ENCODE measurements at places on chromosomes 3 and 15. TPM values are rescaled to one million over a fixed set of nuclear protein-coding genes. Genes with fewer than 3 reads are reported as not detected.

Gene ITIH1
- not detected for total RNA-seq

GRCh38 chr15:72176159-72176558 is 21.4 kb downstream of the GRAMD2A start:
- no peaks in the 10 kb centered on the region for H3K27me3 ChIP-seq
- H3K27ac ChIP-seq = no peak overlapping the region
- no peaks in the 10 kb centered on the region for H3K36me3 ChIP-seq

- no peaks in the 10 kb centered on the region for H3K4me1 ChIP-seq
- no peaks in the 10 kb centered on the region for H3K36me3 ChIP-seq
- no peak overlapping the region for H3K4me3 ChIP-seq
- H3K27ac ChIP-seq = no peak overlapping the region
- DNase-seq = peak; percentile 66
- no peaks in the 10 kb centered on the region for H3K27me3 ChIP-seq
These were observed 50.8 kb downstream of the GXYLT2 start for GRCh38 chr3:72938471-72939265.

DNA sequence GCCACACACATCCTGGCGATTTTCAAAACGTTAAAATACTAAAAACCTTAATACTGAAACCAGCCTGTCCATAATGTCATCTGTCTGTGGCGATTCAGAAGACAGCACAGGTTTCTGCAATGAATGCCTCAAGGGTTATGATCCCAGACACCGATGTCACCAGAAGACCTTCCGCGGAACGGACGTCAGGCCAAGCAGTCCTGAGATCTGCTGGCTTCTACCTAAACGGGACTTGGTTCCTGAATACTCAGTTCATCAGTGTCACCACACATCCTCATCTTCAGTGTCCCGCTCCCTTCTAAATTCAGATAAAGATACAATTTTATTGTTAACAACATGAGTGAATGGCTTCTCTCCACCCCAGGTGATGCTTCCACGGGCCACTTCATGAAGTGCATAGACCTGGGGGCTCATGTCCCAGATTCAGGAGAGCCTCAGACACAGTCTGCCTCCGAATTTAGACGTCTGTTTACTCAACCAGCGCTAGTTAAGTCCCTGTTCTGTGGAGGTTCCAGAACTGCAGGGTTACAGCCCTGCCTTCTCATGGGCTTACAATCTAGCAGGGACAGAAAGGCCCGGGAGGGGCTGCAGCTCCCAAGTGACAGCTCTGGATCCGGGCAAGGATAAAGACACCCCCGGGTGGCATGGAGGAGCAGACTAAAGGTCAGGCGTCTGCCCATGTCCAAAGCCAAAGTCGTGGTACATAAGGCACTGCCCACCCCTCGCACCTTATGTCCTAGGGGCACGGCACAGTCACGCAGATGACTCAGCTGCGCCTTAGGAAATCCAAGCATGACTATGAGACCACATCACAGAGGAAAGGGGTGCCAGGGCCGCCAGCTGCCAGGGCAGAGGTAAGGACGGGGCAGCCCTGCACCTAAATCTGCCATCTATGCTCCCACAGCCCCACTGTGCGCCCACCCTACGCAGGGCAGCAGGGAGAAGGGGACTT is 75.9 kb downstream of the VGLL4 start:
- H3K27ac ChIP-seq = no peak overlapping the region
- no peaks in the 10 kb centered on the region for H3K4me1 ChIP-seq
- peaks cover 24% of the 10 kb centered on the region for H3K36me3 ChIP-seq
- DNase-seq = no peak

DNA sequence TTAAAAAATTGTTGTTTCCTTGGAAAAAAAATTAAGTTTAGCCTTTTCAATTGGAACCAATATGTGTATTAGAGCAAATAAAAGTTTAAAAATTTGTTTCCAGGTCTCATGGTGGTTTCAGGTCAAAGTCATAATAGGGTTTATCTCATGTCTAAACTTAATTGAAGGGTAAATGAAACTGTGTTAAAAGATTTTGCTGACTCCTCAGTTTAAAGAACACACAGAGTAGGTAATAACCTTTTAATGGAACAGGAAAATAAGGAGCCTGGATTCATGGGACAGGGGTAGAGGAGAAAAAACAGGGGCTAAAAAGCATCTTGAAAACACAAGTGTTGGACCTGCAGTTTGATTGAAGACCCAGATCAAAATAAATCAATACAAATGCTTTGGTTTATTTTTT is 190.6 kb downstream of the MFSD1 start:
- no peak for DNase-seq
- H3K36me3 ChIP-seq = no peaks in the 10 kb centered on the region
- H3K27ac ChIP-seq = no peak overlapping the region
- H3K27me3 ChIP-seq = no peaks in the 10 kb centered on the region

Gene CDHR4
- not detected for total RNA-seq

GRCh38 chr3:1693145-1693544 is 405.5 kb upstream of the CNTN4 start:
- no peak for DNase-seq
- no peaks in the 10 kb centered on the region for H3K4me1 ChIP-seq
- H3K27ac ChIP-seq = no peak overlapping the region
- H3K36me3 ChIP-seq = no peaks in the 10 kb centered on the region

Gene SLC22A14
- total RNA-seq = not detected

- DNase-seq = no peak
- H3K27ac ChIP-seq = no peak overlapping the region
- H3K4me3 ChIP-seq = no peak overlapping the region
- no peaks in the 10 kb centered on the region for H3K27me3 ChIP-seq
- no peaks in the 10 kb centered on the region for H3K36me3 ChIP-seq
These were observed 41.5 kb downstream of the CSNK1G1 start for GRCh38 chr15:64314456-64314855.

Gene TTC21A
- 5.8 TPM for total RNA-seq

Gene ENTPD3
- total RNA-seq = 0.37 TPM

DNA sequence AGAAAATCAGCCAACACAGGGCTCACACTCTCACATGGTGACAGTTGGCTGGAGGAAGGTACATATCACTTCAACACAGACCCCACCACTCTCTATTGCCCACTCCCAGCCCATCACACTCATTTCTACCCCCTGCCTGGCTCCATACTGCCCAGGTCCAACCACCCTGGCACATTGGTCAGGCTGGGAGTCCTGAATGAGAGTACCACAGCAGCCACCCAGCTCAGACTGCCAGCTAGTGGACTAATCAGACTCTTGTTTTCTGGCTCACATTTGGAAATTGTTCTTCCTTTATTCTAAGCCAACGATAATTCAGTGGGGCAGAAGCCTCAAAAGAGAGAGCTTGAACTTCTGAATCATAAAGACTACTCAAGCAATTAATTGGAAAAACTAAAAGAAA is 20.0 kb downstream of the MRPL46 start:
- DNase-seq = no peak
- H3K4me3 ChIP-seq = no peak overlapping the region
- H3K36me3 ChIP-seq = no peaks in the 10 kb centered on the region
- H3K4me1 ChIP-seq = no peaks in the 10 kb centered on the region
- H3K27me3 ChIP-seq = peaks cover 79% of the 10 kb centered on the region

Gene WDR72
- 13.0 TPM for total RNA-seq

GRCh38 chr3:126021224-126021623 is 52.2 kb downstream of the ROPN1B start:
- peaks cover 10% of the 10 kb centered on the region for H3K4me1 ChIP-seq
- DNase-seq = no peak
- no peak overlapping the region for H3K27ac ChIP-seq

DNA sequence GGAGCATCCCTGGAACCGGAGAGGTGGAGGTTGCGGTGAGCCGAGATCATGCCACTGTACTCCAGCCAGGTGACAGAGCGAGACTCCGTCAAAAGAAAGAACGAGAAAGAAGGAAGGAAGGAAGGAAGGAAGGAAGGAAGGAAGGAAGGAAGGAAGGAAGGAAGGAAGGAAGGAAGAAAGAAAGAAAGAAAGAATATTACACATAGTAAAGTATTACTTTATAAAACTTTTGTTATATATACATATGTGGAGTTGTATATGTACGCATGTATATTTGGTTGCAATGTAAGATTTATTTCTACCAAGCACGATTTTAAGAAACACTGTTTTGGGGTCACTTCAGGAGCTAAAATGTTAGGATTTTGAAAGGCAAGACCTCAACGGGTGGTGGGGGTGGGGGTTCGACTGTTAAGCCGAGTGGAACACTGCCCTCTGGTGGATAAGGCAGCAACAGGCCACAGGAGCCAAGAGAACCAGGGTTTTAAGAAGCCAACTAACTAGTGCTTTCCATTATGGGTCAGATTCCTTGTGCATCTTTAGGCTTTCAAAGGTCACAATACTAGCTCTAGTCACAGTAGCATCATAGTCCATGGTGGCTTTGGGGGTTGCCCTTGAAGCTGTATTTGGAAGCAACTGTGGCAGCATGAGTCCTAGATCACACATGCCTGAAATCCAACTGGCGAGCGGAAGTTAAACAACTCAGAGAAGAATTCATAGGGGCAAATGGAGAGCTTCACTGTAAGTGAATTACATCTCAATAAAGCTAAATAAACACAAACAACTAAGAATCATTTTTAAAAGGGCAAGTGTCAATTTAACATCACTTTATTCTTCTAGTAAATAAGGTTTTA is 22.5 kb downstream of the GLB1 start:
- peak; percentile 91 for DNase-seq
- H3K4me1 ChIP-seq = no peaks in the 10 kb centered on the region
- H3K27ac ChIP-seq = no peak overlapping the region
- peaks cover 4% of the 10 kb centered on the region for H3K36me3 ChIP-seq
- no peaks in the 10 kb centered on the region for H3K27me3 ChIP-seq

Gene STARD5
- 2.0 TPM for total RNA-seq

Gene ADAMTS7
- 55.8 TPM for total RNA-seq

DNA sequence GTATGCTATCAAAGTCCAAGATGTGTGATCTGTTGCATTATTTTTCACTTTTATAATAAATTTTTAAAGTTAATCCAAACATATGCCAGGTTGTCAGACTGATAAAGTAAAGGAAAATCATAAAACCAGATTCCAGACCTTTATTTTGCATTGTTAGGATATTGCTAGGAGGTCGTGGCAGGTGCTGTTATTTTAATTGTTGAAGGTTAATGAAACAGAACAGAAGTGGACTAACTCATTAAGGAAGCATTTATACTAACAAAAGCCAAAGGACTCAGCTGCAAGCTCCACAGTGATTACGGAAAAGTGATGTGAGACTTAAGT is 63.1 kb downstream of the DCLK3 start:
- H3K4me3 ChIP-seq = no peak overlapping the region
- no peak overlapping the region for H3K27ac ChIP-seq
- DNase-seq = no peak
- H3K27me3 ChIP-seq = no peaks in the 10 kb centered on the region
- no peaks in the 10 kb centered on the region for H3K36me3 ChIP-seq

Gene GABRA5
- total RNA-seq = 5.7 TPM

- DNase-seq = no peak
- H3K4me1 ChIP-seq = no peaks in the 10 kb centered on the region
- H3K27me3 ChIP-seq = no peaks in the 10 kb centered on the region
- H3K4me3 ChIP-seq = no peak overlapping the region
- no peak overlapping the region for H3K27ac ChIP-seq
These were observed 4.3 kb upstream of the MTFMT start for GRCh38 chr15:65033659-65034269.

DNA sequence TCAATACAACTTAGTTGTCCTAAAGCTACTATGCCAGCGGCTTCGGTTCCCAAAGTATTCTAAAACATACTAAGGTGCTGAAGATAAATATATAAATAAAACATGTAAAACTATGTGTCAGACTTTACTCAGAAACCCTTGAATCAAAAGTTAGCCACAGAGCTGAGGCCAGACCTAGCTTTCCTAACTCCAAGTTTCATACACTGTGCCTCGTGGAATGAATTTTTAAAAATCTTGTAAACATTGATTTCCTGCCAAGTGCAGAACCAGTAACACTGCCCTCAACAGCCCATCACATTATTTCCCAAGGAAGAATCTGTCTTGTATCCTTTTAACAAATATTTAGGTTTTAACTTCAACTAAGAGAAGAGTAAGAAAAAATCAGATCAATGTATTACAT is 36.4 kb downstream of the TAMM41 start:
- H3K27me3 ChIP-seq = no peaks in the 10 kb centered on the region
- H3K4me1 ChIP-seq = no peaks in the 10 kb centered on the region
- no peak overlapping the region for H3K4me3 ChIP-seq

DNA sequence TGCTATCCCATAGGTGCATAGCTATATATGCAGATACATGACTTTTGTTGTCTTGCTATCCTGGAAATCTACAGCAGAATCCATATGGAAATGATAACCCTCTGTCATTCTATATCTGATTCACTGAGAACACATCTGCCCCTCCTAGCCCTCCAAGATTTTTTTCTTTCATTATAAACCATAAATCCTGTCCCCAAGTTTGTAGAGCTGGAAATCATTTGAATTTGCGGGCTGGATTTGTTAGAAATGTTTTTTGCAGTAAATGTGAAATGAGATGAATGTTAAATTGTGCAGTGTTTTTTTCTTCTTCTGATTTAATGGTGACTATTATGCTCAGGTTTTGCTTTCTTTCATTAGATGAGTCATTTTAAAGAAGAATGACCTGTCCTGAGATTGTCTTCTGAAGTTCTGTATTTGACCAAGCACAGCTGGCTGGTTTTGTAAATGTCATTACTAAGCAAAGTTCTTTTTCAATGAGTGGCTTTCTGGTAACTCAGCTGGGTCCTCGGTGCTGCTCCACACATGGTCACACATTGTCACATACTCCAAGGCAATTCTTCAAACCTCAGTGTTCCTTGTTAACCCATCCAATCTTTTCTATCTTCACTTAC is 25.3 kb upstream of the ABHD17C start:
- no peak overlapping the region for H3K27ac ChIP-seq
- H3K4me1 ChIP-seq = peaks cover 12% of the 10 kb centered on the region
- H3K27me3 ChIP-seq = no peaks in the 10 kb centered on the region
- no peak overlapping the region for H3K4me3 ChIP-seq
- H3K36me3 ChIP-seq = no peaks in the 10 kb centered on the region

Gene IVD
- 104 TPM for total RNA-seq

Gene PBRM1
- 78.5 TPM for total RNA-seq

Gene PP2D1
- total RNA-seq = not detected

Gene IMPG2
- 0.18 TPM for total RNA-seq

Gene KCNMB3
- 2.4 TPM for total RNA-seq

- no peak overlapping the region for H3K27ac ChIP-seq
- H3K4me3 ChIP-seq = no peak overlapping the region
- H3K4me1 ChIP-seq = no peaks in the 10 kb centered on the region
- no peaks in the 10 kb centered on the region for H3K36me3 ChIP-seq
- H3K27me3 ChIP-seq = no peaks in the 10 kb centered on the region
- DNase-seq = peak; percentile 79
These were observed 7.0 kb upstream of the BMF start for GRCh38 chr15:40115670-40116093.

- H3K27ac ChIP-seq = no peak overlapping the region
- DNase-seq = peak; percentile 5
- no peaks in the 10 kb centered on the region for H3K36me3 ChIP-seq
- H3K4me1 ChIP-seq = no peaks in the 10 kb centered on the region
- peaks cover 47% of the 10 kb centered on the region for H3K27me3 ChIP-seq
- no peak overlapping the region for H3K4me3 ChIP-seq
These were observed 154.5 kb downstream of the KLF13 start for GRCh38 chr15:31481142-31481541.

Data from endodermal cell (in vitro differentiated cells).